ENCODE measurements at places on chromosomes 2 and 18. TPM values are rescaled to one million over a fixed set of nuclear protein-coding genes. Genes with fewer than 3 reads are reported as not detected.

RBMS1 gene
- 102 TPM for total RNA-seq

FSHR gene
- total RNA-seq, result not detected

DSG1 gene
- total RNA-seq, result not detected

- H3K27ac ChIP-seq, result no peak overlapping the region
- no peaks in the 10 kb centered on the region for H3K4me1 ChIP-seq
- H3K27me3 ChIP-seq, result no peaks in the 10 kb centered on the region
- no peak overlapping the region for H3K4me3 ChIP-seq
- no peaks in the 10 kb centered on the region for H3K36me3 ChIP-seq
- no peak for DNase-seq
Observed at GRCh38 chr2:112923237-112923966, 12.4 kb downstream of the IL37 start.

DNA sequence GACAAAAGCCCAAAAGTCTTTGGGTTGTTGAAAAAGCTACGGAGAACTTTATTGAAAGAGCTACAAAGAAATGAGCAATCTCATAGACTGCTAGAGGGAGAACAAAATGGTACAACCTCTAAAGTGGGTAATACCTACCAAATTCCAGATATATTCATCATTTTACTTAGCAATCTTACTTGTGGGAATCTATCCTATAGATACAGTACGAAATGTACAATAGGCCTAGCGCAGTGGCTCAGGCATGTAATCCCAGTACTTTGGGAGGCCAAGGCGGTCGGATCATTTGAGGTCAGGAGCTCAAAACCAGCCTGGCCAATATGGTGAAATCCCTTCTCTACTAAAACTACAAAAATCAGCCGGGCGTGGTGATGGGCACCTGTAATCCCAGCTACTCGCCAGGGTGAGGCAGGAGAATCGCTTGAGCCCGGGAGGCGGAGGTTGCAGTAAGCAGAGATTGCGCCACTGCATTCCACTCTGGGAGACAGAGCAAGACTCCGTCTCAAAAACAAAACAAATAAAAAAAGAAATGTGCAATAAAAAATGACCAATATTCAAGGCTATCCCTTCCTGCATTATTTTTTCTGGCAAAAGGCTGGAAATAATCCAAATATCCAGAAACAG is 10.1 kb downstream of the EXOC6B start:
- DNase-seq, result no peak
- H3K27me3 ChIP-seq, result no peaks in the 10 kb centered on the region
- H3K36me3 ChIP-seq, result no peaks in the 10 kb centered on the region
- H3K4me3 ChIP-seq, result no peak overlapping the region
- no peaks in the 10 kb centered on the region for H3K4me1 ChIP-seq

DNA sequence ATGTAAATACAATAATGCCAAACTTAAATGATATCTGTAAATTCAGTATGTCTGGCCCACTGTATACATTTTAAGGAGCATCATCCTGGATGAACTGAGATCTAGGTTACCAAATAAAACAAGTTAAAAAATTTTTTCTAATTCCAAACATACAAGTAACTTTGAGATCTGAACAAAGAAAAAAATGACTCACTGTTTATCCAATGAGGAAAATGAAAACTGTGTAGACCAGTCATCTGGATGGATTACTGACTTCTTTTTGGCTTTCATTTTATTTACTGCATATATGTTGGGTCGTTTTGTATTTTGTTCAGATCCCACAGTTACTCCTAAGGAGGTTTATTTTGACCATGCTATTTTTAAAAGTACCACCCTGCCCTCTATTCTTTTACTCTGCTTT is 189.8 kb downstream of the RBM43 start:
- DNase-seq, result no peak
- no peaks in the 10 kb centered on the region for H3K36me3 ChIP-seq
- no peak overlapping the region for H3K27ac ChIP-seq
- no peaks in the 10 kb centered on the region for H3K4me1 ChIP-seq

DNA sequence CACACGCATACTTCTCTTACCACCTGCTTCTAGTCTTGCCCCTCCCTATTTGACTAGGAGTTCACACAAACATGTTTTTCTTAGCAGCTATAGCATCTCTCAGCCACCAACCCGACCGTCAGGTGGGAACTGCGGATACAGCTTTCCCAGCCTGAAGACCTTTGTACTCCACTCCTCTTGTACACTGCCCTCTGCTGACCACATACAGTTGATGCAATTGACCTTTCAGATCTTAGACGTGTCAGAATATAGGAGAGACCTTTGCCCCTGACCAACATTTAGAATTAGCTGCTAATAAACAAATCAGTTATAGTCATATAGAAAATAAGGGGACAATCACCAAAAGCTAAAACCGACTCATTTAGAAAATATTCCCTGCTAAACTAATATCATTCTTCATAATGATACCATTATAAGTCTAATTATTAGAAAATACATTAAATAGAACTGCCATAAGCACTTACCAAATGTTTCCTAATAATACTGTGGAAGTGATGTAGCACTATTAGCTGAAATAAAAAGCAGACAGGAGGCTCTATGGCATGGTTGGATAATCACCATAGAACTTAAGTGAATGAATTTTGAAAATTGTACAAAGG is 208.4 kb downstream of the RAD51AP2 start:
- no peak overlapping the region for H3K27ac ChIP-seq
- H3K27me3 ChIP-seq, result no peaks in the 10 kb centered on the region
- no peaks in the 10 kb centered on the region for H3K36me3 ChIP-seq
- H3K4me1 ChIP-seq, result no peaks in the 10 kb centered on the region
- no peak for DNase-seq

- no peak overlapping the region for H3K4me3 ChIP-seq
- no peaks in the 10 kb centered on the region for H3K27me3 ChIP-seq
- H3K27ac ChIP-seq, result no peak overlapping the region
- no peak for DNase-seq
- H3K36me3 ChIP-seq, result peaks cover 56% of the 10 kb centered on the region
Observed at GRCh38 chr2:171788316-171788993, 101.2 kb downstream of the DYNC1I2 start.

- peaks cover 58% of the 10 kb centered on the region for H3K36me3 ChIP-seq
- no peaks in the 10 kb centered on the region for H3K27me3 ChIP-seq
- H3K4me1 ChIP-seq, result no peaks in the 10 kb centered on the region
- no peak overlapping the region for H3K27ac ChIP-seq
Observed at GRCh38 chr18:24168496-24168895, 29.6 kb downstream of the CABYR start.

- no peak for DNase-seq
- H3K4me3 ChIP-seq, result no peak overlapping the region
- H3K27me3 ChIP-seq, result no peaks in the 10 kb centered on the region
- no peak overlapping the region for H3K27ac ChIP-seq
- H3K36me3 ChIP-seq, result no peaks in the 10 kb centered on the region
Observed at GRCh38 chr2:171316755-171317337, 116.9 kb downstream of the METTL8 start.

GRCh38 chr2:42424033-42424432 is 63.0 kb upstream of the COX7A2L start:
- no peaks in the 10 kb centered on the region for H3K4me1 ChIP-seq
- no peak overlapping the region for H3K4me3 ChIP-seq
- H3K27me3 ChIP-seq, result no peaks in the 10 kb centered on the region
- no peaks in the 10 kb centered on the region for H3K36me3 ChIP-seq
- no peak for DNase-seq
